Memory B cell (primary cell): ENCODE measurements at places on chromosomes 12 and 14.

GRCh38 chr14:56247495-56248200 is 129.4 kb downstream of the PELI2 start:
- no peak for DNase-seq

GRCh38 chr12:130070126-130070611 is 92.1 kb upstream of the FZD10 start:
- DNase-seq: no peak

DNA sequence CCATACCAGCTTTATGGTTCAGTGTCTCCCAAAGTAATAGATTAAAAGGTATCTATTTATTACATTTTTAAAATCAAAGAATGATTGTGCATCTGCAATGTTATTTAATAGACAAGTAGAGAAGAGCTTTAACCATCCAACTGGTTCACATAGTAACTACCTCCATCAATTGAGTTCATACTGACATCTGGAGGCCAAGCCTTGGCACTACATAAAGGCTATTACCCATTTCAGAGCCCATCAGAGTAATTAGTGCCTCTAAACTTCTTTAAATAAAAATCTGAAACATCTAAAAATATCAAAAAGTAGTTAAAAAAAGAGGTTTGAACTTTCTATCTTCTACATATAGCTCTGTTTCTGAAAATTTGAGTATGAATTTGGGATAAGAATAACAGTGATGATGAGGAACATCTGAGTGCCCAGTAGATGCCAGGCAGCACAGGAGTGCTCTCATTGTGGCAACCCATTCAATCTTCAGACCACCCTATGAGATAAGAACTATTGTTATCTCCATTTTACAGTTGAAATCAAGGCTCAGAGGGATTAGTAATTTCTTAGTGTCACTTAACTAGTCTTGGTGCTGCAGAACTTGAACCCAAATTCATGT is 132.9 kb upstream of the DAAM1 start:
- peak; percentile 4 for DNase-seq

- no peak for DNase-seq
Measured at GRCh38 chr12:3921526-3921925, 48.3 kb upstream of the PARP11 start.

DNA sequence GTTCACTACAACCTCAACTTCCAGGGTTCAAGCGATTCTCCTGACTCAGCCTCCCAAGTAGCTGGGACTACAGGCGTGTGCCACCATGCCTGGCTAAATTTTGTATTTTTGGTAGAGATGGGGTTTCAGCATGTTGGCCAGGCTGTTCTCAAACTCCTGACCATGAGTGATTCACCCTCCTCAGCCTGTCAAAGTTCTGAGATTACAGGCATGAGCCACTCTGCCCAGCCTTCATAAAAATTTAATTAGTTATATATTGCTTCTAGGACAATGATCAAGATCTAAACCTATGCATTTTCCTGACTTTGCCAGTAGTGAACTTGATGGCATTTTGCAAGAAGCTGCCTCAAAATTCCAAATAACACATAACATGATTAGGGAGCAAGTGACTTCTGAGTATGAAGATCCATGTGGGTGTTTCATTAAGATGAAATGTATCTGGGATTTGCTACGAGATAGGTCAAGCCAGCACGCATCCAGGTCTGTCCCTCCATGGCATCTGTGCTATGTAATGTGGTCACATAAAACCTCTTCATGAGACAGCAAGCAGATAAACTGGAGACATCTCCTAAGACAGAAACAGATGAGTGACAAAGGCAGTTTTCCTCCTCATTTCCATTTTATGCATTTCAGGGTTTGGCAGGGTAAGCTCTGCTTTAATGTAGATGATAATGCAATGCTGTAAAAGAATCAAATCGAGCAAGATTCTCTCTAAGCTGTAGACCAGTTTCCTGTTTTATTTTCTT is 319.4 kb upstream of the ATP2B1 start:
- no peak for DNase-seq

- no peak for DNase-seq
Measured at GRCh38 chr12:58532855-58533608, 387.3 kb downstream of the LRIG3 start.

DNA sequence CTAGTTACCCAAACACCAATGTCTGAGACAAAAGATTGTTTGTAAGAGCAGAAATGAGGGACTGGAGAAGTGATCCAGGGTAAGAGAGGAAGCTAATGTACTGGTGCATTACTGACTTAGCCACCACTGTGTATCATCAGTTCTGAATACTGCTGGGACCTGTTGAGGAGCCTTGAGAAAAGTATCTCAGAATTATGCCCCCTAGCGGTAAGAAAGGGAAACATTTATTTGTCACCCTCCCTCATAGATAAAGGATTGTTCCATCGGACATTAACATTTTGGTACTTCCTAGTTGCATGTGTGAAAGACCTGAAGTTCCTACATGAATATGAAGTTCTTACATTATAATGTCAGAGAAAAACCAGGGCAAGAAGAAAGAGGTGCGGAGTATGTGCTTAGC is 612.5 kb downstream of the FSCB start:
- DNase-seq: no peak
